ENCODE measurements at places on chromosomes 7 and 10. TPM values are rescaled to one million over a fixed set of nuclear protein-coding genes. Genes with fewer than 3 reads are reported as not detected.

- DNase-seq: no peak
These were observed 364.2 kb downstream of the GLRX3 start for GRCh38 chr10:130500261-130501000.

DNA sequence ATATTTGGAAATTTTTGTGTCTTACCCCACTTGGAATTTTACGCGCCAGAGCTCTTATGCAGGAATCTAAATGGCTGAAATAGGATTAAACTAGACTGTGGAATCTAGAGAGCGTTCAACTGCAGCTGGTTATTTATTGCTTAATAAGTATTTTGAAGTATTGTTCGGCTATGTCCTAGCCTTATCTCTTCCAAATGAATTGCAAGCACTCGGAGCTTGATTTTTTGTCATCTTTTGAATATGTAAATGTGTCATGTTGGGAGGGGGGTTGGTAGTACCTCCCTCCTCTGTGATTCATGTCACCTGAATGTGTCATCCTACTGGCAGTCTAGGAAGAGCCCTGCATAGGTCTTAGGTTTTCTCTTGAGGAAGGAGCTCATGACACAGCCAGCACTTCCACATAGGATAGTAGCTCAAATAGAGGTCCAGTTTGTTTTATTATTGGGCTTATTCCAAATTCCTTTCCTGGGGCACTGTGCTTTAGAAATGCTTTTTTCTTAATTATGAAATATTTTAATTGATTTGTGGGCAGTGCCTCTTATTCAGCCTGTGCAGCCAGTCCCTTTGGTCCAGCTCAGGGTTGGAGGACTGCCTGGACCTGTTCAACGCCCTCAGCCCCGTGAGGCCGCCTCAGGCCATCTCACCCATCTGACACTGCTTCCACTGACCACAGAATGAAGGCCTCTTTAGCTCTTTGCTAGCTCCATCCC is 22.5 kb upstream of the TRIL start:
- no peak for DNase-seq

GRCh38 chr10:14459665-14460064 is 128.9 kb upstream of the FRMD4A start:
- no peak for DNase-seq

GRCh38 chr7:77349141-77349540 is 67.0 kb downstream of the GSAP start:
- DNase-seq: no peak

DNA sequence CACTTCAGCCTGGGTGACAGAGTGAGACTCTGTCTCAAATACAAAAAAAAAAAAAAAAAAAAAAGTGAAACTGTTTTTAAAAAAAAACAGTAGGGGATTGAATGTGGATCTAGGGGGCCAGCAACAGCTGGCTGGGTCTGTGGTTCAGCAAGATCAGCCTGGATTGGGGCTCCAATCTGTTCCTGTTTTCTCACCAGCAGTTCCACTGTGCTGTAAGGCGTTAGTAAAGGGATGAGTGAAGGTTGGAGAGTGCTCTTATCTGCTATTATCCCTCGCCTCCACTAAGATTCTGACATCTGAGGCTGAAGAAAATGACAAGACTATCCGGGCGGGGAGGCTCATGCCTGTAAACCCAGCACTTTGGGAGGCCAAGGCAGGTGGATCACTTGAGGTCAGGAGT is 41.6 kb upstream of the GTF2IRD1 start:
- no peak for DNase-seq

DNA sequence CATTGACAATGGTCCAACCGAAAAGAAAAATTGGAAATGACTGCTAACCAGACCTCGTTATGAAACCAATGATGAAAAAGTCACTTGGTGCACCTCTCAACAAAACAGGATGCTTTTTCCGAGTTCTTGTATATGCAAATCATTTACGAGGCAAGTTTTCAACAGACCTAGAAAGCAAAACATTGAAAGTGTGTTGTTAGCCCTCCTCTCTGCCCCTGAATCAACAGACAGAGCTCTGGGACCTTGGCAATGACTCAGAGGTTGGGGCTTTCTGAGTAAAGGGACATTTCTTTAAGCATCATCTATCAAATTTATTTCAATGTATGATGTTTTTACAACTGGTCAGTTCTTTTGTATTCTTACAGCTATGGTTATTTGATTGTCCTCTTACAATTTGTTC is 16.3 kb upstream of the DKK1 start:
- DNase-seq: no peak

The TAS2R5 gene
- 0.62 TPM for total RNA-seq

DNA sequence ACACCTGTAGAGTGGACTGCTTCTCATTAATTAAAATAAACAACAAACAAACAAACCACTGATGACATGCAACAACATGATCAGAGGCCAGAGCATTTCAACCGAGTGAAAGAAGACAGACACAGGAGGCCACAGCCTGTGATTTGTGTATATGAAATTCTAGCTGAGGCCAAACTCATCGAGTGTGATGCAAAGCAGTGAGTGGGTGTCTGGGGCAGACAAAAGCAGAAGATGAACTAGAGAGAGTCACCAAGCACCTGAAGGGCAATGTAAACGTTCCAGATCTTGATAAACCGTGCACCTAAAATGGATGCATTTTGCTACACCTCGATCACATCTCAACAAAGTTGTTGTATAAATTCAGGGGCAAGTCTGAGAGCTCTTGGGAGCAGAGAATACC is 108.4 kb downstream of the KLF6 start:
- DNase-seq: no peak

DNA sequence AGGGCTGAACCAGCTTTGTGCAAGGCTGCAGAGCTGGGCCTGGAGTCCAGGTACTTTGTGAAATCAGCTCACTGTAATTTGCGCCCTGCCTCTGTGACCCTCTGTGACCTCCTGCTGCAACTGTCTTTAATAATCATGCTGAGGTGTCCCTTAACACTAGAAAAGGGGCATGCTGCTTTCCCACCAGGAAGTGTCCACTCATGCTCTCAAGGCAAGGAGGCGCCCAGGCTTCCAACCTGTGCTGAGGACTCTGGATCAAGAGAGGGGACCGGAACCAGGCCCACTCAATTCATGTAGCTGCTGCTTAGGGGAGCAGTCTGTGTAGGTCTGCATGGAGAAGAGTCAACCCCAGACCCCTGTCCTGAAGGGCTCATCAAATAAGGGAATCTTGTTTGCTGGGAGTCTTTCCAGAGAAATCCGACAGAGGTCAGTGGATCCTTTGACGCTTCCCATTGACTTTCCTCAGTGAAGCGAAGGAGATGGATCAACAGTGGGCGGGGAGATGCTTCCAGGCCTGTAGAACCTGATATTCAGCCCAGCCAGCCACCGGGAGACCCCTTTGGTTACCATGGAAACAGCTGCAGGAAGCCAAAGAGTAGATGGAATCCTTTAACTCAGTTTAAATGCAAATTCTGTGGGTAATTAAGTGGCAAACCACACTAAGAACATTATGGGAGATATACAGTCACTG is 945.9 kb downstream of the GRID1 start:
- DNase-seq: no peak

- DNase-seq: no peak
These were observed 70.0 kb upstream of the PCBD1 start for GRCh38 chr10:70958396-70958795.

DNA sequence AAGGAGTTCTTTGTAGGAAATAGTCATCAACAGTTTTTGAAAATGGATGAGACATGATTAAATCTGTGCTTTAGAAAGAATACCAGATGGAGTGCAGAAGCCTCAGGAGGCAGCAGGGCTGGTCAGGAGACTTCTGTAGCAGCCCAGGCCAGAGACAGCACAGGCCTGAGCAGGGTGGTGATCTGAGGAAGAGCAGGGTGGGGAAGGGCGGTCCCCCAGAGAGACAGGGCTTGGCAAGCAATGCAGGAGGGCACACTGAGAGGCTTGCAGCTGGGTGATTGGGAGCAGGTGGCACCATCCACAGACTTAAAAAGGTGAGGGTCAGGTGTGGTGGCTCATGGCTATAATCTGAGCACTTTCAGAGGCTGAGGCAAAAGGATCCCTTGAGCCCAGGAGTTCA is 4.3 kb upstream of the SMKR1 start:
- DNase-seq: no peak

- DNase-seq: no peak
These were observed 150.3 kb downstream of the COL28A1 start for GRCh38 chr7:7385421-7385820.

The ANKRD30A gene
- total RNA-seq: not detected

- no peak for DNase-seq
These were observed 21.8 kb downstream of the NT5C2 start for GRCh38 chr10:103171278-103171677.

The GJD4 gene
- total RNA-seq: not detected

- no peak for DNase-seq
These were observed 230.6 kb upstream of the KIAA1217 start for GRCh38 chr10:23978317-23978716.

GRCh38 chr7:31785101-31785500 is 98.1 kb downstream of the PPP1R17 start:
- DNase-seq: no peak

- no peak for DNase-seq
These were observed 96.4 kb downstream of the CUX1 start for GRCh38 chr7:101913851-101914250.

The TECPR1 gene
- 45.4 TPM for total RNA-seq

- DNase-seq: no peak
These were observed 420.5 kb upstream of the GALNT17 start for GRCh38 chr7:70711452-70711851.

DNA sequence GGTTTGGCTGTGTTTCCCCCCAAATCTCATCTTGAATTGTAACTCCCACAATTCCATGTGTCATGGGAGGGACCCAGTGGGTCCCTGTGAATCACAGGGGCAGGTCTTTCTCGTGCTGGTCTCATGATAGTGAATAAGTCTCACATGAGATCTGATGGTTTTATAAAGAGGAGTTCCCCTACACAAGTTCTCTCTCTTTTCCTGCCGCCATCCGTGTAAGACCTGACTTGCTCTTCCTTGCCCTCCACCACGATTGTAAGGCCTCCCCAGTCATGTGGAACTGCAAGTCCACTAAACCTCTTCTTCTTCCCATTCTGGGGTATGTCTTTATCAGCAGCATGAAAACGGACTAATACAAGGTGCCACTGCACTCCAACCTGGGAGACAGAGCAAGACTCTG is 329.2 kb downstream of the TNS3 start:
- no peak for DNase-seq

DNA sequence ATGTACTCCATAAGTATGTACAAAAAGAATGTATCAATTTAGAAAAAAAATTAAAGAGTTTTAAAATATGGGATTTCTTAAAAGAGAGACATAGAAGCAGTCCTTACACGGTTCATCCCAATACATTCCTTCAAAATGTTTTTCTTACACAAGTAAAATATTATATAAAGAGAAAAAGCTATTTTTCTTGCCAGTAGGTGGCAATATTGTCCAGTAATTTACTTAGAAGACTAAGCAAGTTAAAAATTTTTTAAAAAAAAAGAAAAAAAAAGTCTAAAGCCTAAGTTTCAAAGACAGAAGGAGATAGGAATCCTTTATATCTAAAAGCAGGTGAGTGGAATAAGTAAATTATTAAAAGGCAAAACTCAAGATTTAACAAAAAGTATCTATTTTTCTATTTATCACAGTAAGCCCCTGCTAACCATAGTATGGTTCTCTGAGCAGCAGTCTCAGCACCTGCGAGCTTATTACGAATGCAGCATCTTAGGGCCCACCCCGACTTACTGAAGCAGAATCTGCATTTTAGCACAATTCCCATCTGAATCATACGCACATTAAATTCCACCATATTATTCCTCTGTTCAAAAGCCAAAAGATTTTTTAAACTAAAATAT is 240.6 kb downstream of the DGKI start:
- DNase-seq: no peak

The CYP2E1 gene
- 0.16 TPM for total RNA-seq

DNA sequence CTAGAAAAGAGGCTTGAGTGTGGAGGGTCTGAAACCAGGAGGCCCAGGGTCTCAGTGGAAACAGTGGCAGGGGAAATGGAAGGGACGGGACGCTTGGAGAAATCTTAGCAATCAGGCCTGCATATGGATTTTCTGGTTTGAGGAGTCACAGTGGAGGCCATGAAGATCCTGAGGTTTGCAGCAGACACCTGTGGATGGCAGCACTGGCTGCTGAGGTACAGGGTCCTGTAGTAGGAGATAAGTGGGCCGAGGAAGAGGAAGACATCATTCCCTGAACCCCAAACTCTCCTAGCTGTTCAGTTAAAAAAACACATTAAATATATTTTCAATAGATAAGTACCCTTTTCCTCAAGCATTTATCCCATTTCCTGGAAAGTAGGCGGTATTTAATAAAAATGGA is 208.8 kb upstream of the IGFBP3 start:
- no peak for DNase-seq

GRCh38 chr10:123119081-123119480 is 16.7 kb upstream of the HMX3 start:
- DNase-seq: no peak

GRCh38 chr10:8034466-8035005 is 20.0 kb upstream of the GATA3 start:
- no peak for DNase-seq

GRCh38 chr7:105691680-105692564 is 110.6 kb upstream of the EFCAB10 start:
- peak; percentile 44 for DNase-seq

The LDB3 gene
- not detected for total RNA-seq

The ZC3HAV1L gene
- 39.4 TPM for total RNA-seq

The GTF2IRD2 gene
- total RNA-seq: 10.0 TPM

- DNase-seq: no peak
These were observed 73.6 kb downstream of the CCDC3 start for GRCh38 chr10:12927896-12928295.

DNA sequence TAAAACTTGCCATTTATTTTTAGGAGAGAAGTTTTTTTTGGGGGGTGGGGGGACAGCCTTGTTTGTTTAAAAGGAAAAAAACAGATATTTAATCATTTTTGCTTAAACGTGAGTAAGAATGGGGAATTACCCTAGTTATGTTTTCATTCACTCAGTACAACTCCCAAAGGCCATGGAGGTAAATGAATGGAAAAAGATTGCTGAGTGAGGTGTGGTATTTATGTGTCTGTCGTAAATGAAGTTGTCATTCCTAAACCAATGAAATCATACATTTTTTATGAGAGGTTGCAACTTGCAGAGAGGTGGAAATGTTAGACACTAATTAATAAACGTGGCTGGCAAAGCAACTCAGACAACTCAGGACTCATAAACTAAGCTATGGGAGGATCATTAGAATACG is 218.1 kb downstream of the CELF2 start:
- DNase-seq: no peak

- DNase-seq: no peak
These were observed 34.7 kb downstream of the ALOX5 start for GRCh38 chr10:45408421-45409319.

DNA sequence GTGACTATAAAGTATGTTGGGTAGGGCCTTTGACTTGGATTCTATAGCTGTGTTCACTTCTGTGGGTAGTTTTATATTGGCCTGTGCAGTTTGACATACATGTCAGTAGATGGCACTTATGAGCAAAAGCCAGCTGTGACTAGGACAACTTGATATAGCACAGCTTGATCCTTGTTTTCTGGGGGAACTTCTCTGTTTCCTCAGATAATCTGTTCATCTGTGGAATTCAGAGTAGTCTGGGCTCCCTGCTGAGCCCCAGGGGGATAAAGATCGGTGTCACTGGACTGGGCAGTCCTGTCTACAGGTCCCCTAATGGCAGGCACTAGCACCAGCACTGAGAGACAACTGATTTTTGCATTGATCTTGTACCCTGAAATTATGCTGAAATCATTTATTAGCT is 25.4 kb downstream of the CYP2C9 start:
- DNase-seq: no peak

The ZNF789 gene
- 24.3 TPM for total RNA-seq

GRCh38 chr10:100579261-100580090 is 43.7 kb downstream of the HIF1AN start:
- no peak for DNase-seq

The KCP gene
- not detected for total RNA-seq

The ACSM6 gene
- total RNA-seq: not detected

Data from activated T-helper 2 cell treated with anti-CD3 and anti-CD28 coated beads, Interferon-gamma antibody, Interleukin-2, Interleukin-4, amounts not matched to agents 10 μg/mL and 5 μg/mL and 100 μg/mL, durations not matched to agents 14 hours and 24 hours and 36 hours (primary cell).